ENCODE measurements at places on chromosomes 3 and 15.
A peak's percentile ranks its signal among the peaks of the same experiment; 100 is the strongest.

- DNase-seq: no peak
These were observed 109.9 kb upstream of the ST8SIA2 start for GRCh38 chr15:92283813-92284212.

- DNase-seq: peak; percentile 77
These were observed 60.2 kb upstream of the ACP3 start for GRCh38 chr3:132256989-132257388.

- no peak for DNase-seq
These were observed 94.7 kb downstream of the PDZRN3 start for GRCh38 chr3:73530022-73530396.

DNA sequence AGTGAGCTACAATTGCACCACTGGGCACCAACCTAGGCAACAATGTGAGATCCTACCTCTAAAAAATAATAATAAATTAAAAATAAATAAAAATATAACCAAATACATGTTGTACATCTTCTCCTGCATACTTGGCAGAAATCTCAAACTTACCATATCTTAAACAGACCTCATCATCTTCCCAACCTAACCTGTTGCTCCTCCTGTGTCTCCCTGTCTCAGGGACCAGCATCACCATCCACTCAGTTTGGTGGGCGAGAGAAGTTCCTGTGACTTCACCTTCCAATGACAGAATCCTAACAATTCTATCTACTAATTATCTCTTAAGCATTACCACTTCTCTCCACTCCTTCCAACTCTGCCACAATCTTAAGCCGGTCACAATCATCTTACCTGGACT, 3.3 kb downstream of the PIK3R4 start:
- no peak for DNase-seq

- no peak for DNase-seq
These were observed 12.0 kb downstream of the PLA2G4B start for GRCh38 chr15:41850482-41851166.

GRCh38 chr3:108130236-108130635, 39.4 kb upstream of the CD47 start:
- no peak for DNase-seq

DNA sequence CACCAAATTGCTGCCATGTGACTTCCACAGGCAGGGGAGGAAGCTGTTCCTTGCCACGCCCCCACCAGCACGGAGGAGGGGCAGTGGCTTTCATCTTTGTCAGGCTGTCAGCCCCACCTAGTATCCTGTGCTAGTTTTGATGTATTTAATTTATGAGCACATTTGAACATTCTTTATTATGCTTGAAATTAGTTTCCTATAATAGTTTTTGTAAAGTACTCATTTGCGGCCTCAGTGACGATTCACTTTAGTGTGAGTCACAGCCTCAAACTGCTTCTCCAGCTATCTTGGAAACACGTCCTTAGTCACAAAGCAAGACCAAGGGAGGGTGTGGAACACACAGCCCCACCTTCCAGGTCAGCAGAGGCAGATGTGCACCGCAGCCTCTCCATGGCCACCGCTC, 239.9 kb upstream of the ATP10A start:
- no peak for DNase-seq

- DNase-seq: peak; percentile 70
These were observed 38.2 kb upstream of the GOLGA8B start for GRCh38 chr15:34621675-34622074.

GRCh38 chr3:134453631-134454030, 32.2 kb downstream of the ANAPC13 start:
- peak; percentile 13 for DNase-seq

DNA sequence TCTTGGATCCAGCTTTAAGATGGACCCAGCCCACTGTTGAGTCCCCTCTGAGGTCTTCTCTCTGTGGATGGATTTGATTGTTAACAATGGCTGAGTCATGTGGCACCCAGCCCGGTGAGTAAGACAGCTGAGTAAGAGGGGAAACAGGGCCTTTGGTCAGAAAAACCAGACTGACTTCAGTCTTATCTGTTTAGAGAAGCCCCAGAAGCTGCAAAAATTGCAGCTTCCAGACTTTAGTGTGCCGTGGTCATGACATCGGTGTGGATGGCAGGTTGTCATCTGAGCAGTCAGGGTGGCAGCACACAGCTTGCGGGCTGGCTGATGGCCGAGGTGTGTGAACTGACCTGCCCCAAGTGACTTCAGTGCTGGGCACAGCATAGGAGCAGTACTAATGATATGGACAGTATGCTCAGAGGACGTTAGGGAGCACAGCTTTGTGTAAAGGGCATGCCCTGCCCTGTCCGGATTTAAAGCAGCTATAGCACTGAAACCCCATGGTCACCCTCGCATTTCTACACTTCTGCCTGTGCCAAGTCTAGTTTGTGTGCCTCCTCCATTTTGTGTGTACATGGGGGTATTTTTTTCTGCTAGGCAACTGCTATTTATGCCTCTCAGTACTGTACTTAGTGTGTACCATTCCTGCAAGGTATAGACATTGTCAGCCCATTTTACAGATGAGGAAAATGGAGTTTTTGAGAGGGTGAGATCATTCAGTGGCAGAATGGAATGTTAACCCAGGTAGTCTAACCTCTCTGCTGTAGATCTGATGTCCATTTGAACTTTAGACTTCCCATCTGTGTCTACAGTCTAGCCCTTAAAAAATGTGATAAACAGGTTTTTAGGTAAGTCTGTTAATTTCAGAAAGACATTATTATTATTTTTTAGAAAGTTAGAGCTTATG, 44.4 kb downstream of the FLNB start:
- peak; percentile 93 for DNase-seq

DNA sequence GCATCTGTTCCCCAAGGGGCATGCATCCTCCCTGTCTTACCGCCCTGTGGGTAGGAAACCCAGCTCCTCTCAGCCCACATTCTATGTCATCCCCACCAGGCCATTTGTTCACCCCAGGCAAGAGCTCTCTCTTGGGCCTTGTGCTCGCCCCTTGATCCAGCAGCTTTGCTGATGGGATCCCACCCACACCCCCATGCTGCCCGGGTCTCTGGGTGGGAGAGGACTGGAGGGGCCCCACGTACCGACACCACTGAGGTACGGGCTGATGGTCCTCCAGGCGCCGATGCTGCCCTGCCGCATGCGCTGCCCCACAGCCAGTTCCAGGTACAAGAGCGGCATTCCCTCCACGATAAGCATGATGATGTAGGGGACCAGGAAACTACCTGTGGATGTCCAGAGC, 14.5 kb downstream of the SLC6A20 start:
- DNase-seq: no peak

DNA sequence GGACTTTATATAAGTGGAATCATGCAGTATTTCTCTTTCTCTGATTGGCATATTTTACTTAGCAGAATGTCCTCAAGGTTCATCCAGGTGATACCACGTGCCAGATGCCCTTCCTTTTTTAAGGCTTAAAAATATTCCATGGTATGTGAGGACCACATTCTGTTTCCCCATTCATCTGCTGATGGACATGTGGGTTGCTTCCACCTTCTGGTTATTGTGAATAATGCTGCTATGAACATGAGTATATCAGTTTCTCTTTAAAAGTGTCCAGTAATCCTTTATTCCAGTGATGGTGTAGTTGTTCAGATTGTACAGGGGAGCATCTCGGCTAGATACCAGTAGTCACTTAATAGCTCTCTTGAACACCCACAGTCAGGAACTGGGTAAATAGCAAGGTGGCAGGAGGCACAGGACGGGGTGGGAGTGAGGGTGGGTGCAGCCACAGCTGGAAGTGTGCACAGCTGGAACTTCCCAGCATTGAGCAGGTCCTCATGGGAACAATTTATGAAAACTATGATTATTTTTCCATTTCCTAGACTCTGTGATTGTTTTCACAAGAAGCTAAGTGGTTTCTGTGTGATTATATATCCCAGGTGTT, 50.3 kb upstream of the ATG7 start:
- DNase-seq: no peak

GRCh38 chr3:57557085-57557537, 1.0 kb downstream of the PDE12 start:
- DNase-seq: peak; percentile 45

DNA sequence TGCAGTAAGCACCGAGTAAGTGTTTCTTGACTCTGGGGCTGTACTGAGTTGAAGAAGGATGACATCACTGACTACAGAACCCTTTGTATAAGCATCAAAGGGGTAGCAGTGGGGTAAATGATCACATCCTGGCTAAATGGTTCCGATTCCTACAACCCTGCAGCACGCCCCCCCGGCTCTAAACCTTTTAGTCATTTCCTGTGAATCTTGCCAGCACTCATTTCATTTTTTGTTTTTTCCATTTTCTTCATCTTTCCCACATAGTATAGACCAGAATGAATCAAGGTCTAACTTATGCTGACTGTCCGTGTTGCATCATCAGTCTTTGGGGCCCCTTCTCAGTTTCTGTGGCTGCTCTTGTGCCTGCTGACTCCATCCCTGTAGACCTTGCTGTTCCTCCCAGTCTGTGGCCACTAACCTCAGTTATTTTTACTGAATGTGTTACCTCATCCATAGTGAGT, 383.1 kb upstream of the TPRG1 start:
- DNase-seq: peak; percentile 97

GRCh38 chr3:170258105-170258487, 35.9 kb downstream of the PRKCI start:
- DNase-seq: no peak

DNA sequence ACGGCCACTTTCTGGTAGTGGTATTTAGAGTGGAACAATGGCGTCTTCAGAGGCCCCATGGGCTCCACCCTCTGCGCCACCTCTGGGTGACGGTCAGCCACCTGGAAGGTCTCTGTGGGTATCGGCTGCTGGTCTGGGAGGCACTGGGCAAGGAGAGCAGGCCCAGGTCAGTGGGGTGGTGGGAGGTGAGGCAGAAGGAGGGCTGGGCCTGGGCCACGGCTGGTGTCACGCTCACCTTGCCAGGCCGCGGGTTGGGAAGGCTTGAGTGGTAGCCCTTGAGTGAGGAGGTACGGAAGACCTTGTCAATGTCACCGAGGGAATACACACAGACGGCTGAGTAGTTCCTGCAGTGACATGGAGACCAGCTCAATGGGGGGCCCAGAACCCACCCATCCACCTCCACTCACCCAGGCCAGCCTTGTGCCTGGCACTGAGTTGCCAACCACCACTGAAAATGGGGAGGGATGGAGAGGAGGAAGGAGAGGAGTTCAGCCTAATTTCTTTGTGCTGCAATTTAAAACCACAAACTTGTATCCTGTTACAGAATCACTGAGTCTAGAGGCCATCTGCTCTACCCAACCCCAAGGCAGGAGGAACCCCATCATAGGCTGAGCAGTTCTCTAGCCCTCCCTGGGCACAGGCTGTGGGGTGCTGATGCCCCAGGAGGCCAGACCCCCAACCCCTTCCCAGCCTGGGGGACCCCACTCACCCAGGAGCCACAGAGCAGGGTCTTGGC, 19.0 kb downstream of the SEMA7A start:
- no peak for DNase-seq

DNA sequence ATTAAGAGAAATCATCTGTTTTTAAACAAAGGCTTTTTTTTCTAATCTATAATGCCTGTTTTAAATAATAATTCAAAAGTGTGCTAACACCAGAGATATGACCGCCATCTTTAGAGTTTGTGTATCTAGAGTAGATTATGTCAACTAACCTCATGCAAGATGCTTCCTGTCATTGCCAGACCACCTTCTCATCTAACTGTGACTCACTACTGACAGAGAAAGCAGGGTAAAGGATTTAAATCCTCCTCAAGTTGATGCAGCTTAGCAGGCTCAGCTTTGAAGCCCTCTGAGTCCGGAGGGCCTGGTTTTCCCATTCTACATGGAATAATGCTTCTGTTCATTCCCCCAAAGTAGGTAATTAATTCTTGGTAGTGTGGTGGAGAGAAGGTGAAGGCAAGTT, 108.5 kb downstream of the ECT2 start:
- no peak for DNase-seq

GRCh38 chr15:100116416-100117190, 225.2 kb downstream of the ADAMTS17 start:
- DNase-seq: no peak

DNA sequence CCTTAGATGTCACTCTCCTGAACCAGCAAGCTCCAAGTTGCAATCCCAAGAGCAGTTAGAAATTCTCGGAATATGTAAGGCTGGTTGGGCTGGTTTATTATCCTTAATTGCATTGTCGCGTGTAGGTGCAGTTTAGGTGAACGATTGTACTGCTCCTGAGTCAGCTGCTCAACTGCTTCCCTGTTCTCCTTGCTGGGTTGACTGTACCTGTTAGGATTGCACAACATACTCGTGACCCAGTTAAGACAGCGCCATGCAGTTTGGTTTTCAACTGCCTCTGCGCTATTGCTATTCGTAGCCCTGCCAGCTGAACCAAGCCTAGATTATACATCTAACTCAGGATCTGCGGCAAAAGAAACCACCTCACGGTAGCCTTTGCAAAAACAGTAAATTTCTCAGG, 41.0 kb downstream of the BCL2L10 start:
- no peak for DNase-seq

- DNase-seq: no peak
These were observed 59.2 kb upstream of the HERC1 start for GRCh38 chr15:63892794-63893441.

DNA sequence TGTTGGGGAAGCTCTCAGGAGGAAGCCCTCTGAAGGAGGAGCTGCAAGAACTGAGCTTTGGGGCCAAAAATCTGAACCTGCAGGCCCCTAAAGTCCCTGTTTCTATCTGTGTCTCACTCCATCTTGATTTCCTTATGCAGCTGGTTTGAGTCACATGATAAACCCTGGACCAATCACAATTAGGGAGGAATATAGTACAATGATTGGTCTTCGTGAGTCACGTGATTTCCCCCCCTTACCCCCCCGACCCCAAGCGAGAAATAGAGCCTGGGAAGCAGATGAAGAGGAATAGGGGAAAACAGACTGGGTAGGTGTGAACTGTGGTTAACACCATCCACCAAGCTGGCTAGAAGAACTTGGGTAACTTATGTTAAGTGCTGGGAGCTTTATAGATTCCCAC, 12.9 kb downstream of the CRABP1 start:
- DNase-seq: peak; percentile 18

DNA sequence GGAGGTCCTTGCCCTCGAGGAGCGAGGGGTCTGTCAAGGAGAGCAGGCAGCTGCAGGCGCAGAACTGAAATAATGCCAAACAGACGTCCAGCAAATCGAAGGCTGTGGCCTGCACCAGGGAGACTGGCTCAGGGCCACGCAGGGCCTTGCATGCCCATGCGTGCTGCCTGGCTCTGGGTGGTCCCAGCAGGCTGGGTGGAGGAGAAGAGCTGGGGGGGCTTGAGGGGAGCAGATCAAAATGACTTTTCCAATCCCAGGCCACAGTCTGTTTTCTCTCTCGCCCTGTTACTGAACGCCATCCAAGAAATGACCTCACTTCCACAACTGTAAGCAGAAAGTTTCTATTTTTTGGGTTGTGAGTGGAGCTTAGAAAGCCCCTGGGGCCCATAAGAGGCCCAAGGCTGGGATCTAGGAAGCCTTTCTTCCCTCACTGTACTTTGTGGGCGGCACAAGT, 96.9 kb upstream of the RPL32 start:
- no peak for DNase-seq

- no peak for DNase-seq
These were observed 82.1 kb downstream of the SMAD6 start for GRCh38 chr15:66784174-66784573.
